Kidney (tissue), 22 donors: ENCODE measurements at places on chromosomes 2 and 18. TPM values are rescaled to one million over a fixed set of nuclear protein-coding genes. Genes with fewer than 3 reads are reported as not detected.

DNA sequence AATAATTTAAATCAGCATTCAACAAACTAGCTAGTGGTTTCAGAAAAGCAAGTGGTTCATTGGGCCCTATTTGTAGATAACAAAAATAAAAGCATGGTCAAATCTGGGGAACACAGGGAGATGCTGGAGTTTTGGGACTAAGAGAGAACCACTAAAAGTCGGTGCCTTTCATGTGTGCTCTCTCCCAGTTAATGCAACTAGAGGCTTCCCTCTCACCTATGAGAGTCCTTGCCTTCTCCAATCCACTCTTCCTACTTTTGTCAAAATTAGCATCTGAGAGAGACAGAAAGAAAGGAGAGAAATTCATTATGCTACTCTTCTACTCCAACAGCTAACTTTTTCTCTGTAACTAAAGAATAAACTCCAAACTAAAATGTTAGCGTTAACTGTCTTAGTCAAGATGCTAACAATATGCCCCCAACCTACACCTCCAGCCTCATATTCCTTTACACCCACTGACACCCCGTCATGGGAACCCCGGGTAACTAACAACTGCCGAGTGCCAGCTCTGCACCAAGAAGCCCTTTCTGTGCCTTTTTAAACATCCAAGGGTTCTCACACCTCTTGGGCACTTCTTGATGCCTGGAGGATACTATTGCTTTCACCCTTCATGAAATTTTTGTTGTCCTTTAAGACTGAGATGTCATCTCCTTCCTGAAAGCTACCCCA lies 133.4 kb downstream of the RBMS1 start:
- DNase-seq = no peak

DNA sequence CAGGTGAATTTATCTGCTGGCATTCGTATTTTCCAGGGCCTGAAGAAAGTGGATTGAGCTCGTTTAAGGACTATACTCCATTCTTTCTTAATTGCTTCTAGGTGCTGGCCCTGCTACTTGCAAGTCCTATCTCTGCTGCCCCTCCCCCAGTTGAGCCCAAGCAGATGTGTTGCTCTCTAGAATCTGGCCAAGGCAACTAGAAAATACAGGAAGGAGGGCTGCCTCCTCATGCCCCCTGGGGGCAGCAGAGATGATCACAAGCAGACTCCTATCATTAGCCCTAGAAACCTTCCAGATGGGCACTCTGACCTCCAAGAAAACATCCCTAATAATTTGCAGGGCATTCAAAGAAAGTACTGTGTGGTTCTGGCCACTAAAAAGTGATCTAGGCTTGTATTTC lies 72.5 kb upstream of the CYP26B1 start:
- DNase-seq = no peak

DNA sequence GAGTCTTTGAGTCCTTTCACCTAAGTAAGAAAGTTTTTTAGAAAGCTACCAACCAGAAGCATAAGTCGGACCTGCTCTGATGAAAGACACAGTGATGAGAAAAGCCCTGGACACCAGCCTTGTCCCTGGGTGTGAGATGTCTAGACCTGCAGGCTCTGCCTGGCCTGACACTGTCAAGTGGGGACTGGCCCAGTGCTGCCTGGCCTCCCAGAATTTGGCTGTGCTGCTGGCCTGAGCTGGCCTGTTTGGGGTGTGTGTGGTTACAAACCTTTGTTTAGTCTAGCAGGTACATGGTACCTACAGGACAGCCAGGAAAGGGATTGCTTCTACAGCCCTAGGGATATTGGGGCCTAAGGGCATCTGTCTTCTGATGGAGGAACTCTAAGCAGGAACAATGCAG lies 48.3 kb downstream of the ASB1 start:
- DNase-seq = no peak

DNA sequence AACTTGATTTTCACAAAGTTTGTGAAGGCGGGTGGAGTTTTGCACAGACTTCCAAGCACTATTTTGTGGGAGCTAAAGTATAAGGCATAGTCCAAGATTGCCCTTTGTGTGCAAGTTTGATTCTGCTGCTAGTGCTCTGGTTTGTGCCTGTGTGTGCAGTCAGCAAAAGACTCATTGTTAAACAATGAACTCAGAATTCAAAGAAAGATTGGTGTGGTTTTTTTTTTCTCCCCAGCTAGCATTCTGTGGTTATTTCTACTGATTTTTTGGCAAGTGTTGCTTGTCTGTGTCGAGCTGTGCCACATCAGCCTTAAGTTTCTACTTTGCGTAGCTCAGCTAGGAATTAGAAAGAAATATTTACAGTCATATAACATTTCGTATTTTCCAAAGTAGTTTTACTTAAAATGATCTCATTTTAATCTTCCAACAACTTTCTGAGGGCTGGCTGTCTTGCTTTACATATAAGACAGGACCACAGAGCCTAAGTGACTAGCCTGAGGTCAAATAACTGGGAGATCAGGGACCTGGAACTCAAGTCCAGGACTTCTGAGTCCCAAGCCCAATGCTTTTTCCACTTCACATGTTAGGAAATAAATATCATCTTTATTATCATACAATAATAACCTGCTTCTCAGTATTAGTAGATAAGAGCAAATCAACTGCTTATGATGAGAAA lies 69.8 kb downstream of the BABAM2 start:
- no peak for DNase-seq

DNA sequence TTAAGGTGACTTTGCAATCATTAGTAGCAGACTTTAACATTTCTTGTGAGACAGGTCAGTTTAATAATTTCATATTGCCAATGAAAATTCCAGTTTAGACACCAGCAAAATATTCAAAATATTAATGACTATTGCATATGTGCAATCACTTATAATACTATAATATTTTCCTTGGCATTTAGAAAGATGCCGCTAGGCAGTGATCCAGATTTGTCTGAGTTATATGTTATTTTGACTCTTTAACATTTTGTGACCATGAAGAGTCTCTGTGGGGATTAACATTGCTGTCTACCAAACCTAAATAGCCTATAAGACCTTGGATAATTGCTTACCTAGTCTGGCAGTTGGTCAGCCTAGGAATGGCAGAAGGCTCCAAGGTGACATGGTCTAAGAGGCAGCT lies 389.6 kb downstream of the THSD7B start:
- DNase-seq = no peak

- peak; percentile 91 for DNase-seq
These were observed 145.5 kb upstream of the CTAGE1 start for GRCh38 chr18:22563164-22563583.

DNA sequence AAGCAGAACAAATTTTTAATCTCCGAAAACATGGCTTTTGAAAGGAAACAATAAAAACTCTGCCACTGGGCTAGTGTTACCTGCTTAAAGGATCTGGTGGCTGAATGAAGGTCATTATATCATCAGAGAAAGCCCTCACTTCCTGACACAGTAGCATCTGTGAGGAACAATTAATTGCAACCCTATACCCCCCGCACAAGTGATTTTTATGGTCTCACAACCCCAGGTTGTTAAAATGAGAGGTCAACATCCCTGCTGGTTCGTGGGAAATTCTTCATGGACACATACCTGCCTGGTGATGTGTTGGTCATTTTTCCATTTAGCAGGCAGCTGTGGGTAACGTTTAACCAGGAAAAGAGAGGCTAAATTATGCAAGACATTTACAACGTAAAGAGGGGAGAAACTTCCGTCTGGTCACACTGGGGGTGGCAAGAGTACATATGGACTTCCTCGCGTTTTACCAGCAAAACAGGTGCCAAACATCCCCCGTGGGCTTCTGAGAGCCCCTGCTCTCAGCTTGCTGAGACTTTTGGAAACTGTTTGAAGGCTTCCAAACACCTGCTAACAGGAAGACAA lies 29.2 kb downstream of the NIFK start:
- DNase-seq = peak; percentile 91

DNA sequence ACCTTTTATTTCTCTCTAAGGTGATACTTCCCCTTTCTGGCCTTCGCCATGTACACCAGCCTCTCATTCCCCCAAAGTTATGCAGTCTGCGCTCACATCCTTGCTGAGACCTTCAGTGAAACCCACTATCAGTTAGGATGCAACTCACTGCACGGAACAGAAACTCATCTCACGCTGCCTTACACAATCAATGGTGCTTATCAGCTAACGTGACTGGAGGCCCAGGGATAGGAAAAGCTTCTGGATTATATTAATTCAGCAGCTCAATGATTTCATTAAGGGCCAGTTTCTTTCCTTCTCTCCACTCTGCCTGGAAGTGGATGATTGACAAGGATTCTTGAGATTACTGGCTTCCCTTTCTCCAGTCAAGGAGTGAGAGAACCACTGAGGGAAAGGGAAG lies 44.8 kb downstream of the CDH2 start:
- no peak for DNase-seq

- DNase-seq = no peak
These were observed 20.8 kb downstream of the SP140L start for GRCh38 chr2:230347659-230348305.

DNA sequence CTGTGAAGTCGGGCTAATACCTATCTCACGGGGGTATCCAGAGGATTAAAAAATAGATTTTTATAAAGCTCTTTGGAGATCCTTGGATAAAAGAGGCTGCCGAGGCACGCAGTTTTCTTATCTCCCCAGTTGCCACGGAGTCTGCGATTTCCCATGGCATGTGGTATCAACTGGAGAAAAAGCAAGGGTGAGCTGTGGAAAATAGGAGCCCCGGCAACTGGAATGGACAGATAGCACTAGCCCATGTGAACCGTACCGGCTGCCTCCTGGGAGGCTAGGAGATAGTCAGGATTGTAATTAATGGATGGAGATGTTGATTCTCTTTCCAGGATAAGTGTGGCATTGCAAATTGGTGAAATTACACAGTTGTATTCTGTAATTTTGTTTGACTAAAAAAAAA lies 407.6 kb upstream of the KCNH7 start:
- DNase-seq = no peak

- no peak for DNase-seq
These were observed 101.9 kb downstream of the USP34 start for GRCh38 chr2:61368687-61369665.

DNA sequence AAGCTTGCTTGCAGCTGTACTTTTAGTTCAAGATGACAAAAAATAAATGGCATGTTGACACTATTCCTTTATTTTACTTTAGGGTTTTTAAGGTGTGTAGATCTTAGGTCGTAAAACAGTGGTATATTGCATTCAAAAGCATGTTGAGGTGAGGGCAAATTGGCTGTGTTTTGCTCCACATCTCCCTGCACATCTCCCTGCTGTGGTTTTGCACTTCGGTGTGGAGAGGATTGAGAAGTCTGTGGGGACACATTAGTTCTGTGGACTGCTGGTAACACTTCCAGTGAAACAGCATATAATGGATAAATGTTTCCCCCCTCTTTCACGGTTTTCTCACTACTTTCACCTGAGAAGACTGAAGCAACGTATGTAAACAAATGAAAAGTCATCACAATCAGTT lies 25.1 kb downstream of the C2orf74 start:
- DNase-seq = no peak

DNA sequence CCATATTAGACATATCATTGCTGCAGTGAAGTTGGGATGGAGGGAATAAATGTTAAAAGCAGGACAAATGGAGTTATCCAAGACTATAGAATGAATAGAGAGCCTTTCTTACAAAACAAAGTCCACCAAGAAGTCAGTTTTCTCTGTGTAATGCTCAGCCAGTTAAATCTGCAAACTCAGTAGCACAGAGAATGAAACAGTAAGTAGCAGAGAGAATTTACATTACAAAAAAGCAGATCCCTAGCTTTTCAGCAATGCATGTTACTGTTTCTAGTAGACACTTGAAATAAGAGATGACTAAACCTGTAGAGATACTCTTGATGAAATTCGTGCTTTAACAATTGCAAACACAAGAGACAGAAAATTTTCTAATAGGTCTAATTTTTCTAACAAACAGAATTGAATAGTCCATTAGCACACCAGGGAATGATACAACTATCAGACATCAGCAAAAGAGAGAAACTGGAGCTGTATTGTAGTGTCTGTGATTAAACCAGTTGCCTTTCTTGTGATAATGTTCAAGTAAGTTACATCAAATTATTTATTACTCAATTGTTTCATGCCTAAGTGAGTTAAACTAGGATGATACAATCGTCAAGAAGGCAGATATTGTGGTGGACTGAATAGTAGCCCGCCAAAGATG lies 322.2 kb upstream of the DDX18 start:
- DNase-seq = no peak

- DNase-seq = no peak
These were observed 2.0 kb upstream of the WDR35 start for GRCh38 chr2:19991895-19992294.

DNA sequence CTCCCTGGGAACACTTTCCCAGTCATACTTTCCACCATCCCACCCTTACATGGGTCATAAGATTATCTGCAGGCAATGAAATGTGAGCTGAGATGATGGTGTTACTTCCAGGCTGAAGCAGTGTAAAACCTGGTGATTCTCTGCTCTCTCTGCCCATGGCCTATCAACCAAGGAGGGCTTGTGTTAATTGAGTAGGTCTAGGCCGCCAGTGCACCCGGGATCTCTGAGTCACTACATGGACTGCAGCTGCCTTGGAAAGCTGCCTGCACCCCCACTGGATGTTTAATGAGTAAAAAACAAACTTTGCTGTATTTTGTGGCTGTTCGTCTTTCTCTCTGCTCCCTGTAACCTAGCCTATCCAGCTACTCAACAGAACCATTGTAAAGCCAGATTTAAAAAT lies 451.7 kb upstream of the SMIM21 start:
- DNase-seq = no peak

GRCh38 chr2:191379375-191379774 lies 134.2 kb downstream of the MYO1B start:
- DNase-seq = no peak

DNA sequence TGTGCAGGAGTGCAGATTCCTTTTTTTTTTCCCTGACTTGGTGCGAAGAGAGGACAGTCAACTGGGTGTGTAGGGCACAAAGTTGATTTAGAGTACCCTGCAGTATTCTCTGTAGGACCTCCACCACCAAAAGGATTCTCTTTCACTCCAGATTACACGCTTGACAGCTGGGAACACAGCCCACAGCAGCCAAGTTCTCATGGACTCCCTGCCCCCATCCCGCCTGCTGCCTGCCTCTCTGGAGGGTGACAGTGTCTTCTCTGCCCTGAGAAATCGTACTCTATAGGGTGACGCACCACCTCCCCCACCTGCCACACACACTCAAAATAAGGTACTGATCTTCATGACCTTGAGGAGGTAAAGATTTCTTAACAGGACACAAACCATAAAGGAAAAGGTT lies 26.6 kb upstream of the IHH start:
- DNase-seq = no peak

Gene UGT1A6
- 110 TPM for polyA plus RNA-seq

Gene IL36G
- polyA plus RNA-seq = 1.7 TPM

Gene ERCC3
- polyA plus RNA-seq = 23.5 TPM

Gene VIT
- polyA plus RNA-seq = 0.15 TPM

Gene ARHGAP28
- 4.6 TPM for polyA plus RNA-seq

Gene ATP5F1A
- polyA plus RNA-seq = 1,054 TPM

Gene ACVR1C
- 0.28 TPM for polyA plus RNA-seq

Gene OSR1
- polyA plus RNA-seq = 0.99 TPM

Gene CEP192
- 4.9 TPM for polyA plus RNA-seq
